ENCODE measurements at places on chromosomes 6 and 20.

GRCh38 chr20:54058420-54059139, 11.8 kb downstream of the BCAS1 start:
- no peak for DNase-seq

DNA sequence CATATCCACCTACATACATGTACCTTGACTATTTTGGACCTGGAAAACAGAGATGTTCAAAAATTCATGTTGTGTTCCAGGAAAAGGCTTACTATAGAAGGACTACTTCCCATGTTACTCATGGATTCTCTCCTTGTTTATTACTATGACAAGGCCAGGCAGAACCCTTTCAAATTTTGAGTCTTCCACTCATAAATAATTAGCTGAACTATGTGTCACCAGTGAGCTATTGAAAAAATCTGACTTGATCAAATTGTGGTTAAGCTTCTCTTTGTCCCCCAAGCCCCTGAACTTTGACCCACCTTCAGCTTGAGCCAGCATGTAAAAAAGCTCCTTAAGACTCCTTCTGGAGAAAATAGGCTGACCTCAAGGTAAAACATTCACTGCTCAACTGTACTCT, 1142.8 kb upstream of the EYS start:
- no peak for DNase-seq

GRCh38 chr6:148835920-148836441, 89.2 kb downstream of the UST start:
- DNase-seq = no peak

GRCh38 chr6:121112356-121112755, 221.9 kb downstream of the TBC1D32 start:
- DNase-seq = no peak

GRCh38 chr20:48298851-48299484, 513.7 kb upstream of the SULF2 start:
- DNase-seq = no peak

DNA sequence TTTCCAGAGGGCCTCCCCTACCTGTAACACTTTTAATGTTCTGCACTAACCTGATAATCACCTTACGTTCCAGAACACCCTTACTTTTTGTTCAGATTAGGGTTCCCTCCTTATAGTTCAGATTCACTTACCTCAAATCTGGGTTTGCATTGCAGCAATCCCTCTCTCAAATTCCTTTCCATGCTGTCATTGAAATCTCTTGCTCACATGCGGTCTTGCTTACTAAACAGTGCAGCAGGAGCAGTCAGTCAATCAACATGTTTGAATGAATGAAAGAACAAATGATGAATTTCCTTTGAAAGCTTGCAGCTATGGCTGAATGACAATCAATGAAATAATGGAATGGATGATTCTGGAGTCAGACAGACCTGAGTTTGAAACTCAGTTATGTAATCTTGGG, 200.1 kb downstream of the HIVEP2 start:
- DNase-seq = no peak

GRCh38 chr20:45372241-45372640, 5.9 kb downstream of the TP53TG5 start:
- no peak for DNase-seq

GRCh38 chr20:49112596-49113274, 66.6 kb downstream of the CSE1L start:
- DNase-seq = no peak

GRCh38 chr20:3932681-3933080, 43.5 kb downstream of the PANK2 start:
- DNase-seq = no peak

DNA sequence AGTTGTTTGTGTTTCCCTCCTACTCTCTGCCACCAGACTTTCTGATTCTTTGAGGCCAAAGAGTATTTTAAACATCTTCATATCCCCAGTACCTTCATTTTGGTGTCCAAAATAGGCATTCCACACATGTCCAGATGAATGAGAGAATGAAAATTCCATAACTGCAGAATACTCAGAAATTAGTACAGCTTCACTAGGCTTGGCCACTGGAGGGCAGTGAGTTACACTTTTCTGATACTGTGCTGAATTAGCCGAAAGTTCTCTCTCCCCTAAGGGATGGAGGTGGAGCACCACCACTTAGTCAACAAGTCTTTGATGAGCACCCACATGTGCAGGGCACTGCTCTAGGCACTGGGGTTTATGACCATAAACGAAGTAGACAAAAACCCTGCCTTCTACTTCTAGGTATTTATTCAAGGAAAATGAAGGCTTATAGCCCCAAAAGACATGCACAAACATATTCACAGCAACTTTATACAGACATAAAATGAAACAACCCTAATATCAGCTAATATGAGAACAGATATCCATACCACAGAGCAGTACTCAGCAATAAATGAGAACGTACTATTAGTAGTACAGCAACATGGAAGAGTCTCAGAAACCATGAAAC, 46.1 kb upstream of the TMEM217 start:
- DNase-seq = no peak

DNA sequence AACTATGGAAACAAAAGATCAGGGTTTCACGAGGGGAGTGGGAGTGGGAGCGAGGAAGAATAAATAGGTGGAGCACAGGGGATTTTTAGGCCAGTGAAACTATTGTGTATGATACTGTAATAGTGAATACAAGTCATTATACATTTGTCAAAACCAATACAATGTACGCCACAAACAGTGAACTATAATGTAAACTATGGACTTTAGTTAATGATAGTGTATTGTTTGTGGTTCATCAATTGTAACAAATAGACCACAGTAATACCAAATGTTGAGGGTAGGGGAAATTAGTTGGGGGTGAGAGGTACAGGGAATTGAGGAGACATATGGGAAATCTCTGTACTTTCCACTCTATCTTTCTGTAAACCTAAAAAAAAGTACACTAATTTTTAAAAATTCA, 218.4 kb downstream of the FRK start:
- no peak for DNase-seq

DNA sequence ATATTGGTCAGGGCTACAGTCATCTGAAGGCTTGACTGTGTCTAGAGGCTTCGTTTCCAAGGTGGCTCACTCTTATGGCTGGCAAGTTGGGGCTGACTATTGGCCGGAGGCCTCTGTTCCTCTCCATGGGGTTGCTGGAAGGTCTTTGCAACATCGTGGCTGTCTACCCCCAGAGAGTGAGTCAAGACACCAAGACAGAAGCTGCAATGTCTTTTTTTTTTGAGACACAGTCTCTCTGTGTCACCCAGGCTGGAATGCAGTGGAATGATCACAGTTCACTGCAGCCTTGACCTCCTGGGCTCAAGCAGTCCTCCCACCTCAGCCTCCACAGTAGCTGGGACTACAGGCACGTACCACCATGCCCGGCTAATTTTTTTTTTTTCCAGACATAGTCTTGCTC, 29.4 kb upstream of the KIF3B start:
- no peak for DNase-seq

- DNase-seq = no peak
Measured at GRCh38 chr6:16623029-16623653, 138.1 kb downstream of the ATXN1 start.

DNA sequence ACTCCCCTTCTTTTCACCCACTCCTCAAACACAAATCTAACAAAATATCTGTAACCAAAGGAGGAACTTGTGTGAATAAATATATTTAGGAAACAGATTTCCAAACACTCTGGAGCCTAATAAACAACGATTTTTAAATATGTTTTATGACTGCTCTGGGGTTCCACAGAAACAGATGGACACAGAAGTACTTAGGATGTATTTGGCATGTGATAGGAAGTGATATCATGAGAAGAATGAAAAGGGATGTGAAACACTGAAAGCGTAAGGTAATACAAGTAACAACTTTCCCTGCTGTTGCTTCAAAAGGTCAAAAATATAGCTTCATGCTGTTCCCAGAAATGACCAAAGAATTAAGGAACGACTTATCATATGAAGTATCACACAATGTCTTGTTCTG, 26.1 kb upstream of the ENPP1 start:
- no peak for DNase-seq

DNA sequence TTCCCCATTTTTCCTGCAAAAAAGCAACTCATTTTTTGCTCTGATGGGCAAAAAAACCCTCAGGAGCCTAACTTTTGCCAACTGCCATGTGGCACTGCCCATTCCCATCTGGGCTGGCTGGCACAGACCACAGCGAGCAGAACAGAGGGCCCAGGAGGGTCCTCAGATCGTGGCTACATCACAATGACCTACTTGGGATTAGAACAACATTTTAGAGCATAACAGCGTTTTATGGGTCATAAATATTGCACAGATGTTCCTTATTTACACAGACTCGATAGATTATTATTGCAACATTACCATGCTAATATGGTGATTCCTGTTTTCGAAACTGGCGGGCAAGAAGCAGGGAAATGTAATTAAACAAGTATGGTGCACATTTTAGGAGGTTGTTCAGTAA, 28.0 kb downstream of the PTPRT start:
- DNase-seq = no peak

- DNase-seq = no peak
Measured at GRCh38 chr6:73579851-73580246, 59.0 kb upstream of the EEF1A1 start.

GRCh38 chr20:24991897-24992486, 559 bp downstream of the APMAP start:
- DNase-seq = no peak

GRCh38 chr6:148573922-148574321, 172.9 kb upstream of the UST start:
- DNase-seq = no peak

GRCh38 chr6:50925548-50925947, 106.9 kb downstream of the TFAP2B start:
- no peak for DNase-seq

All from stimulated activated CD8-positive, alpha-beta memory T cell treated with anti-CD3 and anti-CD28 coated beads, Interleukin-15, amount 100 ng/mL, for 24 hours (primary cell).